Left ventricle myocardium superior (tissue), 1 donor: ENCODE measurements at places on chromosomes 2 and 18. TPM values are rescaled to one million over a fixed set of nuclear protein-coding genes. Genes with fewer than 3 reads are reported as not detected.

DNA sequence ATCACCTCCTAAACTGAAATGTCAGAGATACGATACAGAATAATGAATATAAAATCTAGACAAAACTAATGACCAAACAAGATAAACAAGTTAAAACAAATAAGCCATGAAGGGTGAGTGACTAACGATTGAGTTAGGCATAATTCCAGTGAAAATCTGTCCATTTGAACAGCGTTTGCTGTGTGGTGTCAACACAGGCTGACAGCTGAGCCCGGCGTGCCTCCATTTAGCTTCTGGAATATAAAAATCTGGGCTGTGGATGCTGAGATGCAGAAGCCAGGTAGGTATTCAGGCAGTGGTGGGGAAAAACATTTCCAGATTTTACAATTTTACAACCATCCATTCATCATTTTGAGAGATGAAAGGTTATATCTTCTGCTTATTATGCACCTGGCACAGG lies 2041.4 kb upstream of the CELF4 start:
- DNase-seq: no peak

DNA sequence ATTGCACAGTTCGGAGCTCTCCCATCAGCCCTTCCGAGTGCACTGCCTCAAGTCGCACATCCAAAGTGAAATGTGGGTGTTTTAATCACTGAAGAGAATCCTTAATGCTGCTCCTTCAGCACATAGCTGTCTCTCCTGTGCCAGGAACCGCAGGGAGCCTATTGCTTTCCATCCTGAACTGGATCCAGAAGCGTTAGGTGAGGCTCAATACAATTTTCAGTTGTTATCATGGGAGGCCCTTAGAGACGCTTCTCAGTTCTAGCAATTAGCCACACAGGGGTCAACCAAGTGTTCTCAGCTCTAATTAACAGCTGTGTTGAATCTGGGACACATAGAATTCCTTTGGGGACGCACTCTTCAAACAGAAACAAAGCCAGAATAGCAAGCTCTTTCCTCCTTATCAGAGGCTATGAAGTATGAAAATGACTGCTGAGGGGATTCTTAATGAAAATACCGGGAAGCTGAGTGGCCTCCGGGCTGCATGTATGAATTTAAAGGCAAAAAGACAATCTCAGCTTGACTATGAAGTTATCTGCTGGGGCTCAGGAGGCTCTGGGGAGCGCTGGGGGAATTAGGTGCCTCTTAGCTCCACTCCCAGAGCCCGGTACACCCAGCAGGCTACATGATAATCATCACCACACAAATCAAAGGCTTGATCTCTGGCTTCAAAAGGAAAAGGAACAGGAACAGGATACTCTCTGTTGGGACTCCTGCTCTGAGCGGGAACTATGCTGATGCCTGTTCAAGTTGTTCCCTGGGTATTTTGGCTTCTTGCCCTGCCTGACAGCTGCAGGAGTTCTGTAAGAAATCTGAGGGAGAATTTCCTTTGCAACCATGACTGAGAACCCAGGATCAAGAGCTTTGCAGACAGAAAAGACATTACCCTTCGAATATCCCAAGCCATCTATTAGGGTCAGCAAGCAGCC lies 55.4 kb upstream of the NCOA1 start:
- peak; percentile 54 for DNase-seq

GRCh38 chr2:100902817-100903405 lies 83.0 kb downstream of the NPAS2 start:
- DNase-seq: no peak

Gene ADAM17
- total RNA-seq: 13.7 TPM
